ENCODE measurements at places on chromosomes 5 and 9.

DNA sequence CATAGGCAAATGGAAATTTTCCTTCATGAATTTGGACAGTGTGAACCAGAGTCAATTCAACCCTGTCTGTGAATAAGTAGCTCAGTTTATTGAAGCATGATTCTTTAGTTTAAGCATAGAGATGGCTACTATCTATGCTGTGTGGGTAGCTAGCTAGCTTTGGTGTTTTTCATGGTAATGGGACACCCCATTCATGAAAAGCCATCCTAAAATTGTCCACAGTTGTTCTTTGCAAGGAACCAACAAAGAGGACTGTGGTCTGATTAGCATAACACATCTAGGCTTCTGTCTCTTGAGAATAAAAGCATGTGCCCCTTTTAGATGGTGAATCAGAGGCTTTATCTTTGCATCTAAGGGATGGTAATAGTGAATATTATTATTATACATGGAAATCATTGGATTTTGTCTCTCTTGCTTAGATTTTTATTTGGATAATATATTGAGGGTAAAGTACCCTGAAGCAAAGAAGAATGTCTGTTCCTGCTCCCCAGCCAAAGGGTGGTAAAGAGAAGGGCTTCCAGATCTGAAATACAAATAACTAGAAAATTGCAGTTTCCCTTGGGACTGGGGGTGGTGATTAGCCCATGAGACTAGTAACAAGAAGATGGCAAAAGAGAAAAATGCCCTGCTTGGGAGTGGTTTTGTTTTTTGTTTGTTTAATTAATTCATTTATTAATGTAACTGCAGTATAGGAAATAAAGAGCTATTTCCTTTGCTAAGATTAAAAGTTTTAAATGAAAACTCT, 624.2 kb upstream of the ZNF608 start:
- DNase-seq: no peak

DNA sequence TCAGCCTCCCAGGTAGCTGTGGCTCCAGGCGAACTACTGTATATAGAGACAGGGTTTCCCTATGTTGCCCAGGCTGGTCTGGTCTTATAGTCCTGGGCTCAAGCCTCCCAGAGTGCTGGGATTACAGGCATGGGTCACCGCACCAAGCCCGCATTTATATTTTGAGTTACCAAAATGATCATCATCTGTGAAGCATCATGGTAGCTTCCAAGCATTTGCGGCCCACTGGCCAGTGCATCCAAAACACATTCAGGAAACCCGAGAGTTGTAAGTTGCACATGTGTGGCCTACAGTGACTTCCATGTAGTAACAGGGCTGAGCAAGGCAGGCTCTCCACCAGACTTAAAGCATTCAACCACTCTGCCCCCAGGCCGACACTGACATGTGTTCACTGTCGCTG, 2.3 kb downstream of the BRD3OS start:
- no peak for DNase-seq

- no peak for DNase-seq
Observed at GRCh38 chr9:79764374-79764773, 192.6 kb downstream of the TLE4 start.

GRCh38 chr9:31103836-31104235, 1280.6 kb upstream of the ACO1 start:
- no peak for DNase-seq

DNA sequence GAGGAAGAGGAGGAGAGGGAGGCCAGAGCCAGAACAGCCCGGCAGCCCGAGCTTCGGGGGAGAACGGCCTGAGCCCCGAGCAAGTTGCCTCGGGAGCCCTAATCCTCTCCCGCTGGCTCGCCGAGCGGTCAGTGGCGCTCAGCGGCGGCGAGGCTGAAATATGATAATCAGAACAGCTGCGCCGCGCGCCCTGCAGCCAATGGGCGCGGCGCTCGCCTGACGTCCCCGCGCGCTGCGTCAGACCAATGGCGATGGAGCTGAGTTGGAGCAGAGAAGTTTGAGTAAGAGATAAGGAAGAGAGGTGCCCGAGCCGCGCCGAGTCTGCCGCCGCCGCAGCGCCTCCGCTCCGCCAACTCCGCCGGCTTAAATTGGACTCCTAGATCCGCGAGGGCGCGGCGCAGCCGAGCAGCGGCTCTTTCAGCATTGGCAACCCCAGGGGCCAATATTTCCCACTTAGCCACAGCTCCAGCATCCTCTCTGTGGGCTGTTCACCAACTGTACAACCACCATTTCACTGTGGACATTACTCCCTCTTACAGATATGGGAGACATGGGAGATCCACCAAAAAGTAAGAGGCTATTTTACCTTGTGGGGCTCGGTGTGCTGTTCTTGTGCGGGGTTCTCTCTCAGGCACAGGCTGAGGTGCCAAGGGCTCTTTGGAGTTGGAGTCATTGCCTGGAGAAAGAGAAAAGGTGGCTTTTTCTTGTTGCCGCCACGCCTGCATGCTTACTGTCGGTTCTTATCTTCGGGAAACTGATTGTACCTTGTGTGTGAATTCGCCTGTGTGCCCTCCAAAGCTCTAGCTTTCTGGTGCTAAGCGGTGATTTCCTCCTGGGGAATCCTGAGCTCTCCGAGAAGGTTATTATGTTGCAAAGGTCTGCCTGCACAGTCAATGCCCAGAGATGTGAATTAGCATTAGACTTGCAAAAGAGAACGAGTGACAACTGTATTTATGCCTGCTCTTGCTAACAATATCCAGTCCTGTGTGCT, at the start of gene ISL1:
Gene ISL1, plus strand, starts transcription at position 318 of the 991 bp plus-strand sequence. Its CDS starts 224 bp downstream, at position 542.
- DNase-seq: no peak

DNA sequence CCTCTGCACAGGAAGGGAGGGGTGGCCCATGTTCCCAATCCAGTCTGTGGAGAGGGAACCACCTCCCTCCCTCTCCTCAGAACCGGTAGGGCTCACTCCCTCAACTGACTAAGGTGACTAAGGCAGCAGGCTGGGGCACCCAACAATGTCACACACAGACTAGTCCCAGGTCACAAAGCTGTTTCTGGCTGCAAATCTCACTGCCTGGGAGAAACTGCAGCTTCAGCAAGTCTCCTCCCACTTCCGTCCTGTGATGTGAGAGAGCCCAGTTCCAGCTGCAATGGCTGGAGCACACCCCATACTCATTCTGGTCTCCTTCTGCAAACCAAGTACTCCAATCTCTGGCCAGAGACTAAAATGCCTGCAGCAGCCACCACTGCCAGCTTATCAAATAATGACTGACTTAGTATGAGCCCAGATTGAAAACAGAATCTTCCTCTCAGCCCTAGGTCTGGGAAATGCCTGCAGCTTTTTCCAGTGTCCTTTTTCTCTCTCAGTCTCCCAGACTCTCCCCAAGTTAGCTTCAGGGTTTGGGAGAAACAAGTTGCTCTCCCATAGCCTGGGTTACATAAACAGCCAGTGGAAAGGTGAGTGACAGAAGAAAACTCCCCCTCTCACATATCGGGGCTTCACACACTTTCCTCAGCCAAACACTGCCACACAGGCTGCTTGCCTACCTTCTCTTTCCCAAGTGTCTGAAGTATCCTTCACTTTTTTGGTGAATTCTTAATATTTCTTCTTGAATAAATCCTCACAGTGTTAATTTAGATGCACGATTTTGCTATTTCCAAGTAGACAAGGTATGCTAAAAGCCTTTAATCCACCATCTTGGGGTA, 247.4 kb upstream of the RASA1 start:
- peak; percentile 7 for DNase-seq

GRCh38 chr5:84360056-84360455, 24.6 kb downstream of the EDIL3 start:
- no peak for DNase-seq

- DNase-seq: no peak
Observed at GRCh38 chr9:79578891-79579290, 7.1 kb downstream of the TLE4 start.
